ENCODE measurements at places on chromosomes 3 and 15. TPM values are rescaled to one million over a fixed set of nuclear protein-coding genes. Genes with fewer than 3 reads are reported as not detected.

DNA sequence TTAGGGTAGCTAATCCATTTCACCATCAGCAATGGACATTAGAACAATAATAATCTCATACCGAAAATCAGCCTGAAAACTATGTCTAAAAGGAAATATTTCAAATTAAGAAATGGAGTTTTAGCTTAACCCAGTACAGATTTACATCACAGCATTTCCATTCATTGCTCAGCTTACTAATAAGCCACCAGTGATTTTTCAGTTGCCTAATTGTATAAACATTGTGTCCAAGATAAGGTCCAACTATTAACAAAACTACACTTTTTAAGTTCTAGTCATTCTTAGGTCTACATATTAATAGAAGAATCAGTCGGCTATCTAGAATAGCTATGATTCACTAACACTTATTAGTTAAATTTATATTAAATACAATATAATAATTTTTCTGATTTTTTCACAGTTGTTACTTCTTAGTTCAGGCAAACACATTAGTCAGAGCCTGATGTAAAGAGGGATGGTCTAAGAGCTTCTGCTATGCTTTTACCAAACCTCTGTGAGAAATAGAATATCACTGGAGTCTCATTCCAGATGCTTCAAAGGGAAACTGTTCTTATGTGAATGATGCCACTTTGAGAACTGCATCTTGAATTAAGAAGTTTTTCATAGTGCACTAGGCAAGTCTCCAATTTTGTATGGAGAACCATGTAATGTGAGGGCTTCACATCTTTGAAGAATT is 74.1 kb downstream of the CMSS1 start:
- peak; percentile 71 for DNase-seq

- DNase-seq = no peak
Observed at GRCh38 chr3:173630849-173631248, 233.3 kb downstream of the NLGN1 start.

DNA sequence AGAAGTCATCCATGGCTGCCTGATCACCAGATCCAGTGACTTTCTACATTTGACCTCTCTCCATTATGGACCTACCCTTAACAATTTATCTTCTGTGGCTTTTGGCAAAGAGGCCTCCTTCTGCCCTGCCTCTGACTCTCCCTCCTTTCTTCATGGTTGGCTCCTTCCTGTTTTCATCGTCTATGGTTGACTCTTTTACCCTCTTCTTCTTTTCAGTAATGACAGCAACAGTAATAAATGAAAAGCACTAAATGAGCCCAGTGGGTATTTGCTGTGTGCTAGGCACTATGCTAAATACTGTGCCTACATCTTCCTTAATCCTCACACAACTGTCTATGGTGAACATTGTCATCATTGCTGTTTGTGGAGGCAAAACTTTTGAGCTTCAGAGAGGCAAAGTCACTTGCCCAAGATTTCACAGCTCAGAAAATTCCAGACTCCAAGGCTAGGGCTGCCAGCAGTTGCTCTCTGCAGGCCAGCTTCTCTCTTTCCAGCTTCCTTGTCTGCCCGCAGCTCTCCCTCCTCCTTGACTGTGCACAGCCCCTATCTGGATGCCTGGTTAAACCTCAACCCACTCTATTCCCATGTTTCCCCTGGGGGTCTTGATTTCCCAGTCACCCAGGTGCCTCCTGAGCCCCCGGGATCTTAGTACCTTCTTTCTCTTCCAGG is 24.6 kb downstream of the ITPR1 start:
- DNase-seq = no peak

- no peak for DNase-seq
Observed at GRCh38 chr3:192317564-192317963, 409.8 kb downstream of the FGF12 start.

DNA sequence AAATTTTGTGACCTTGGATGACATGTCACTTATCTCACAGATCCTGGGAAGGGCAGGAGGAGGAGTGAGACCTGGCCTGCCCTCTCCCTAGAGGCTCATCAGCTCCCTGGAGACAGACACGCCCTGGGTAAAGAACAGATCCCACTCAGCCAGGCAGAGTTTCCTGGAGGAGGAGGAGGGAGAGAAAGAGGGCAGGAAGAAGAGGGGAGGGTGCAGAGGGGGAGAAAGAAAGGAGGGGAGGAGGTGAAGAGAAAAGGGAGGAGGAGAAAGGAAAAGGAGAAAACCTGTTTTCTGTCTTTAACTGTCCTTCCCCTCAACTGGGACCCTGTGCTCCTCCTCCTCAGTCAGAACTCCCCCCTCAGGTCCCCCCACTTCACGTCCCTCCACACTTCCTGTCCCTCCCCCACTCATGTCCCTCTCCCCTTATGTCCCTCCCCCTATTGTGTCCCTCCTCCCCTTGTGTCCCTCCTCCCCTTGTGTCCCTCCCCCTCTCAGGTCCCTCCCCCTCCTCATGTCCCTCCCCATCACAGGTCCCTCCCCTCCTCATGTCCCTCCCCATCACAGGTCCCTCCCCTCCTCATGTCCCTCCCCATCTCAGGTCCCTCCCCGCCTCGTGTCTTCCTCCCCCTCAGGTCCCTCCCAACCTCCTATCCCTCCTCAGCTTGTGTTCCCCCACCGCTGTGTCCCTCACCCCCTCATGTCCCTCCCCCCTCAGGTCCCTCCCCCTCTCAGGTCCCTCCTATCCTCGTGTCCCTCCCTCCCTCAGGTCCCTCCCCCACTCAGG is 52.3 kb upstream of the CGNL1 start:
- DNase-seq = peak; percentile 87

GRCh38 chr3:189355481-189356201 is 183.9 kb downstream of the TPRG1 start:
- peak; percentile 94 for DNase-seq

DNA sequence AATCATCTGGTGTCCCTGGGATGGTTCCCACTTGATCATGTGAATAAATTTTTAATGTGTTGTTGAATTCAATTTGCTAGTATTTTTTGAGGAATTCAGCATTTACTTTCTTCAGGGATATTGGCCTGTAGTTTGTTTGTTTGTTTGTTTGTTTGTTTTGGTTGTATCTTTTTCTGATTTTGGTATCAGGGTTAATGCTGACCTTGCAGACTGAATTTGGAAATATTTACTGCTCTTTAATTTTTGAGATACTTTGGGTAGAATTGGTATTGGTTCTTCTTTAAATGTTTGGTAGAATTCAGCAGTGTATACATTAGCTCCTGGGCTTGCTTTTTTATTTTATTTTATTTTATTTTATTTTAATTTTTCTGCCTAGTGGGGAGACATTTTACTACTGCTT is 803.7 kb downstream of the NAALADL2 start:
- DNase-seq = no peak

NR2E3 gene
- total RNA-seq = 0.97 TPM

TTC21A gene
- total RNA-seq = 3.9 TPM

ADGRG7 gene
- not detected for total RNA-seq

PP2D1 gene
- not detected for total RNA-seq

Data from fibroblast of villous mesenchyme (primary cell).